Stimulated activated CD8-positive, alpha-beta memory T cell treated with anti-CD3 and anti-CD28 coated beads, Interleukin-4, amount 100 ng/mL, for 1 hour (primary cell): ENCODE measurements at places on chromosomes 12 and 14.

DNA sequence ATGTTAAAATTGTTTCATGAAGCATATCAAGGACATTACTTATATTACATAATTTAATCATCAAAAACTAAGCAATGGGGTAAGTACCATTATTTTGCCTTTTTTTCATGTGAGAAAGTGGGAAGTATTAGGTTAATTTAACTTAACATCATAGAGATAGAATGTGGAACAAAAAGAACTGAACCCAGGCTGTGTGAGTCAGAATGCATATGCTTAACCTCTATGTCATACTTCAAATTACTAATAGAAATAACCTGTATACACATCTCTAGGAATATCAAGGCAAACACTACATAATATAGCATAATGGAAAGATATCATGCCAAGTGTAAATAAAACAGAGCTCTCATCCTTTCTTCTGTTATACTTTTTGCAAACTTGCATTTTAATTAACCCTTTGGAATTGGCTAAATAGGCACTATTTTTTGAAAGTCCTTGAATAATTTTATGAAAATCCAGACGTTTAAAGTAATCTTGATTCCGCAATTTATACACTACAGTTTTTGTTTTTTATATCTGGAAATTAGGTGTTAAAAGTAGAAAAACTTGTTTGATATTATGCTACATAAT lies 777.7 kb downstream of the SLC6A15 start:
- no peak for DNase-seq

DNA sequence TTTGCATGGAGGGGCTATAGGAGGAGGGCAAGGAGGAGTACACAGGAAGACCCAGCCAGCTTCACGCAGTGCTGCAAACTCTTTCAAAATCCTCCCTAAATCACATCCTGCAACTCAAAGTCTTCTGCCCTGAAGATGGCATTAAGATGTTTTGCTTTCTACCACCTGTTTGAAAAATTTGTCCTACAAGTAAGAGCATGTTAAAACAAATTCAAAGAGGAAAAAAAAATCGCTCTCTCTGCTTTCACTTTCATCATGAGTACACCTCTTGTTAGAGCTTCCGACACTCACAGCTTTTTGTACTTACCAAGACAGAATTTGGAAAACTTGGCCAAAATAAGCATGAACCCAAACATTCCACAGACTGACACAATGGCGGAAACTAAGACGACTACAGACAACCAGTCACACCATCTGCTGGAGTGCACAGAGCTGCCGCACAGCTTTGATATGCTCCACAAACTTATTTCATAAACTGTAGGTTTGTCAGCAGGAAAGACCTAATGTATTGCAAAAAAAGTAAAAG lies 21.3 kb downstream of the GCH1 start:
- DNase-seq = no peak

GRCh38 chr14:64844272-64844671 lies 35.4 kb downstream of the SPTB start:
- DNase-seq = no peak

- DNase-seq = no peak
Measured at GRCh38 chr14:93997916-93998870, 1.1 kb downstream of the CCDC197 start.

- no peak for DNase-seq
Measured at GRCh38 chr14:91613459-91614112, 103.5 kb upstream of the PPP4R3A start.

GRCh38 chr12:89665556-89665955 lies 43.1 kb downstream of the ATP2B1 start:
- DNase-seq = no peak

DNA sequence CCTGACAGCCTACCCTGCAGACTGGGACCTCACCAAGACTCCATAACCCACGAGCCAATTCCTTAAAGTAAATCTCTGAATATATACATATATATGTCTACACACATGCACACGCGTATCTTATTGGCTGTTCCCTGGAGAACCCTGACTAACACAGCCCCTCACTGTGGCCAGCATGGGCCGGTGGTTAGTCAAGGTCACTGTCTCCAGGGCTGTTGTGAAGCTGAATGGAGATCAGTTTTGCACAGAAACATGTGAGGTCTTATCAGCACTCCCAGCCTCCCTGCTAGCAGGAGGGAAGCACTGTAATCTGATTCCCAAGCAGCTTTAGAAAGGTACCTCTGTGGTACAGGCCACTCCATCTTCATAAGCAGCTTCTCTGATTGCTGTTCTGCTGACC lies 46.6 kb upstream of the PLEKHG6 start:
- DNase-seq = no peak

DNA sequence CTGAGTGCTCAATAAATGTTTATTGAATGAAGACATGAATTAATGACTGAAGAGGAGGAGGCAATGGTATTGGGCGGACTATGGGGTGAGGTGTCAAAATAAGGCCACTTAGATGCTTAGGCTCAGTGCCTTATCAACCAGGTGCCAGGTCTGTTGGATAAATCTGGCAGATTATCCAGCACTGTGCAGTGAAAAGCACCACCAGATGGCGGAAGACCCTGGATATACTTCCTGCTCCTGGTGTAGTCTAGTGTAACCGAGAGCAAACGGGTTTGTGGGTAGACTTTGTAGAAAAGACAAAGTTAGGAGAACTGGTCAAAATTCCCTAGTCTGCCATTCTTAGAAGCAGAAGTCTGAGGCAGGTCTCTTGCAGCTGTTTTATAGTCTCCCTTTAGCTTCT lies 306.3 kb downstream of the ATP23 start:
- no peak for DNase-seq

DNA sequence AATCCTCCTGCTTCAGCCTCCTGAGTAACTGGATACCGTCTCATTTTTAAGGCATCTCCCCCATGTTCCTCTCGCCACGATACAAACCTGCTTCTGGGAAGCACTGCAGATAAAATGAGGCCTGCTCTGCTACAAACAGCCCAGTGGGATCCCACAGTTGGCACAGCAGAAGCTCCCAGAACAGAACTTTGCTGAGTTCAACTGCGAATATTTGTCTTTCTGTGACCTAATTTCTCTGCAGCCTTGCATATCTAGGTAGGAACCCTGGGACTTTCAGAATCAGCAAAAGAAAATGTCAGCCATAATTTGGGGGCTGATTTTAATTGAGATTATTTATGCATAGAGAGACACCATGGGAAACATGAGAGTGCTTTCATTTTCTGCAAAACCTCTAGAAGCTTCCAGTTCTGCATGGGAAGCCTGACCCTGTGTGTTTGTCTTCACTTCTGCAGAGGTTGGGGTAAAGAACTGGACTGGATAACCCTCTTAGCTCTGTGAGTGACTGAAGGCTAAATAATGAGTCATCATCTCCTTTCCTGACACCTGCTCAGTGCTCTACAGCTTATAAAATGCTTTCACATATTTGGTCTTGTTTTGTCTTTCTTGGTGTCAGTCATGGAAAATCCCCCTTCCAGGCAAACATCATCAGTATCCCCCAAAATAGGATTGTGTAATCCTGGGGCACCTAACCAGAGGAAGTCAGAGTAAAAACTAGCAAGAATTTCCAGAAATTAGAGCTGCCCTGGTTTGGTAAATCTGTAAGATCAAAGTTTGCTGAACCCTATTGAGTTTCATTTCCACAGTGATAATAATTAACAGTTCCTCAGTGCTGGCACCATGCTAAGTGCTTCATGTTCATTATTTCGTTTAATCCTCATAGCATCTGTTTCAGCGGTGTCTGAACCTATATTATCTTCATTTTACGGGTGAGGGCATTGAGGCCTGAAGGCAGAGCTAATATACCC lies 185.8 kb downstream of the SLC15A4 start:
- DNase-seq = no peak

DNA sequence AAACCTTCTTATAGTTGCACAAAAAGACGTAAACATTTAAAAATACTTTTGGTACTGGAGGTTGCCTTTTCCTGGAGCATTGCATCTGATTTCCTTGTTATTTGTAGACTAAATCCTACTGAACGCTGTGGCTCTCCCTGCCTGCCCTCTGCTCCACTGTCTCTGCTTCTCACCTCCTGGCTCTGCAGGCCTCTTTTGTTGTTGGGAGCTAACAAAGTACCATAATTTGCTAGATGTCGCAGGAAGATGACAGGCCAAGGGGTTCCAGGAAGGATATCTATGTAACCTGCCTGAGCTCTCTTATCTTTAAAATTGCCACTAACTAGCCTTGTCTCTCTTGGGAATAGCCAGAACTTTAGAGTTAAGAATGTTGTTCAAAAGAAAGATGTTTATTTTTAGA lies 21.4 kb downstream of the SYNE2 start:
- no peak for DNase-seq

DNA sequence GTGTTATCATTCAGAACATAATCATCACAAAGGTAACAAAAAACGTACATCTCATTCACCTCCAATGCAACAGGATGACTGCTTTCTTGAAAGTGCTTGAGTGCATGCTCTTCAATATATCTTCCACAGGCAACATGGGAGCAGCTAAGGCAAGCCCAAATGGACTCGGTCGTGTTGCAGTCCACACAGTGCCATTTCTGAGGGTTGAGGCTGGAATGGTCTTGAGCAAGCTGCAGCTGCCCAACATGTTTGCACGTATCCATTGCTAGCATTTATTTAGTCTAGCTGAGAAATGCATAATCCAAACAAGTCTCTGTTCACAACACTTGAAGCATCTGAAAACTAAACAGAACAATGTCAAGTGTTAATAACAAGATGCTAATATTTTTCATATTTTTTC lies 17.3 kb downstream of the USP44 start:
- DNase-seq = no peak

GRCh38 chr12:52539821-52540173 lies 13.1 kb downstream of the KRT71 start:
- DNase-seq = no peak

GRCh38 chr12:57175428-57176138 lies 28.2 kb upstream of the LRP1-AS start:
- DNase-seq = no peak

- DNase-seq = no peak
Measured at GRCh38 chr12:87870493-87871460, 158.4 kb downstream of the C12orf50 start.

- DNase-seq = no peak
Measured at GRCh38 chr14:50354527-50354926, 42.2 kb downstream of the CDKL1 start.

GRCh38 chr12:55797550-55797949 lies 20.0 kb downstream of the SARNP start:
- no peak for DNase-seq

- no peak for DNase-seq
Measured at GRCh38 chr12:31315044-31315715, 10.8 kb downstream of the SINHCAF start.

DNA sequence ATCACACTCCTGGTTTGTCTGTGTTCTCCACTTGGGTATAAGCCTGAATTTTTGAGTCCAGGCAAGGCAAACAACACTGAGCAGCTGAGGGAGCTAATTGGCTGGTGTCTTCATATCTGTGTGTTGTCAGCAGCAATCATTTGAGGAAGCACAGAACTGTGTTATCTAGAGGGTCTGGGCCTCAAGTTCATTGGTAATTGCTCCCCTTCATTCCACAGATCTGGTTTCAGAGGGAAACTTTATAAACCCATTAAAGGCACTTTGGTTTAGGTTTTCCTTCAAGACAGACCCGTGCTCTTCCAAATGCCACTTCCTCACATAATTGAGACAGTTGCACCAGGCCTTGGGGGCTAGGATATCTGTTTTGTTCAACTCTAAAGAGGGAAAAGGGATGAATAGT lies 5.6 kb downstream of the DACT1 start:
- no peak for DNase-seq

- no peak for DNase-seq
Measured at GRCh38 chr14:101843665-101844064, 82.2 kb downstream of the PPP2R5C start.
